Activated effector memory CD4-positive, alpha-beta T cell treated with Interleukin-2 at 50 U/mL for 16 hours (primary cell): ENCODE measurements at places on chromosomes 16 and 17.

DNA sequence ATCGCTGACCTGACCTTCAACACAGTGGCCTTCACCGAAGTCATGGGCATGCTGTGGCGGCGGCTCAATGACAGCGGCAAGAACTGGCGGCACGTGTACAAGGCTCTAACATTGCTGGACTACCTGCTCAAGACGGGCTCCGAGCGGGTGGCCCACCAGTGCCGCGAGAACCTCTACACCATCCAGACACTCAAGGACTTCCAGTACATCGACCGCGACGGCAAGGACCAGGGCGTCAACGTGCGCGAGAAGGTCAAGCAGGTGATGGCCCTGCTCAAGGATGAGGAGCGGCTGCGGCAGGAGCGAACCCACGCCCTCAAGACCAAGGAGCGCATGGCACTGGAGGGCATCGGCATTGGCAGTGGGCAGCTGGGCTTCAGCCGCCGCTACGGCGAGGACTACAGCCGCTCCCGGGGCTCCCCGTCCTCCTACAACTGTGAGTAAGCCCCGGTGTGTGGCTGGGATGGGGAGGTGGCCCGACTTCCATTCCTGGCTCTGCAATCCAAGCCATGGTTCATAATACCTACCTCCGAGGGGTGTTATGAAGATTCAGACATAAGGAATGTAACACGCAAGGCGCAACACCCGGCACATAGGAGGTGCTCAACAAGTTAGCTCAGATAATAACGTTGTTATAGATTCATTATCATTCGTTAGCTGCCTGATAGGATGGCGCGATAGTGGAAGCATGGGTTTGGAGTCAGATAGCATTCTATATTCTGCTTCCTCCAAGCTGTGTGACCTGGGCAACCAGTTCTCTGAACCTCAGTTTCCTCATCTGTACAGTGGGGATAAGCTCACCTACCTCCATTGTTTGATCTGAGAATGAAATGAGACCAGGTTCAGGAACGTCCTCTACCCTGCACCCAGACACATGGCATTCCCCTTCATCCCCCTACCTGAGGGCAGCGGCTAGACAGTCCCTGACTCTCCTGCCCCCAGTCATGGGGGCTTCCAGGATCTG, 4.4 kb downstream of the EPN3 start:
- DNase-seq: no peak

GRCh38 chr17:17107891-17108431, 65.7 kb downstream of the MPRIP start:
- DNase-seq: no peak

- no peak for DNase-seq
Observed at GRCh38 chr16:56625943-56626654, 518 bp downstream of the MT1E start.

DNA sequence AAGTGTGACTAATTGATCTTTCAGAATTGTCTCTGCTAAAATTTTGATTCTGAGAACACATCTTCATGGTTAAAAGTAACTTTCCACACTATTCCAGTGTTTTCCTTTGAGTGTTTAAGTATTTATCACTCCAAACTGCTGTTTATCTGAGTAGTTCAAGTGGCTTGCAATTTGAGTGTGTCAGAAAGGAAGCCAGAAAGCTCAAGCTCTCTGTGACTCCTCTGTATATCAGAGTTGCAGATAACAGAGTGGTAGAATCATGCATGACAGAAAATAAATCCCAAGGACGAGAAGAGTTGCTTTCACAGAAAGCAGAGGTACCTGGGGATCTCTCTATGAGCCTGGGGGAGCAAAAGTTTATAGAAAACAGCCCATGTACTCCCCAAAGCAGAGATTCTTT, 130.0 kb downstream of the CYB561 start:
- no peak for DNase-seq

GRCh38 chr17:78418326-78419026, 40.0 kb downstream of the PGS1 start:
- no peak for DNase-seq

DNA sequence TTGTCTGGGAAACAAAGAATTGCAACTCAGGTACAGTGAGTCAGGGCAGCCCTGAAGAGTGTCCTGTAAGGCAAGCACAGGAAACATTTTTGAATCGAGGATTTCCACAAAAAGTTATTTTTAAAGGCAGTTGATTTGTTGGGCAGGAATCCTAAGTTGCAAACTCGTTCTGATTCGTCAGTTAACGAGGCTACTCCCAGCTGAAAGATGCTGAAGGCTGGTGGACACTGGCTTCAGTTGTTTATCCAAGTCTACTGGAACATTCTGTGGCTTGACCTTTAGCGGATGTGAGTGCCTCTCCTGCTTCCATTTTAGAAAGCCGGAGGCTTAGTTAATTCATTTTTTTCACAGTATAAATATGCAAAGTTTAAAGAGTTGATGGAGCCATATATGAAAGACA, 84.2 kb downstream of the KCNJ12 start:
- DNase-seq: no peak

DNA sequence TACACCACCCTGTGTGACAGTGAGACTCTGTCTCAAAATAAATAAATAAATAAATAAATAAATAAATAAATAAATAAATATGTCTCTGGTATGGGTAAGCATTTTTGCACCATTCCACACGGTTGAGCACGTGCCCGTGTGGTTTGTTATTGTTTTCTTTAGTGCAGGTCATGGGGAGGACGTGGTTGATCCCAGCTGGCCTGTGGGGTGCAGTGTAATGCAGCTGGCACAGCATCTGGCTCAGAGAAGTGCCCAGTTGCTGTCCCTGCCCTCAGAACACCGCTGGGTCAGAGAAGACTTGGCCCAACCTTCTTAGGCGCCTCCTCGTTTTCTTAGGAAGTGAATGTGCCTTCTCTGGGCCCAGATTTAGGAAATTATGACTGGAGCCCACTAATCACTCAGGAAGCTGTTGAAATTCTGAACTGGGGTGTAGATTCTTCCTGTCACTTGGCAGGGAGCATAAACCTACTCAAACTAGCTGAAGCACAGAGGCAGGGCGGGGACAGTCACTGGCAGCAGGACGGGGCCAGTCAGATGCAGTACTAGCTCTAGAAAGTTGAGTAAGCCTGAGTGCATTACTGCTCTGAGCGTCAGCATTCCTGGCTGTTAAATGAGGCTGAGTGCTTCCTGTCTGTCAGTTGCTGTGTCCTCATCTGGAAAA, 85.9 kb downstream of the SNX29 start:
- DNase-seq: no peak

DNA sequence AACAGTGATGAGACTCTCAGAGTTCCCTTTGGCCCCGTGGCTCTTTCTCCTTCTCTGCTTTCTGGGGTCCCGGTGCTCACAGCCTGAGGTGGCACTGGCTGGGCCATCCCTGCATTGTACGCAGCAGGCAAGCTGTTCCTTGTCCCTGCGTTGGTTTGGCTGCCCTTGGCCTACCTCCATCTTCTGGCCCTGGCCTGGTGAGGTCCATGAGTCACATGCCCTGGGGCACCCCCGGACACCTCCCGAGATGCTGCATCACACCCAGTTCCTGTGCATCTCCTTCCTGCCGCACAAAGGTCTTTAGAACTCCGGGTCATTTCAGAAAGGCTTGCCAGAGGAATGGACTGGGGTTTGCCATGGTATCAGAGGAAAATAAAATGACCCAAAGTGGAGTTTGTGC, 9.5 kb downstream of the SULT1A2 start:
- no peak for DNase-seq

DNA sequence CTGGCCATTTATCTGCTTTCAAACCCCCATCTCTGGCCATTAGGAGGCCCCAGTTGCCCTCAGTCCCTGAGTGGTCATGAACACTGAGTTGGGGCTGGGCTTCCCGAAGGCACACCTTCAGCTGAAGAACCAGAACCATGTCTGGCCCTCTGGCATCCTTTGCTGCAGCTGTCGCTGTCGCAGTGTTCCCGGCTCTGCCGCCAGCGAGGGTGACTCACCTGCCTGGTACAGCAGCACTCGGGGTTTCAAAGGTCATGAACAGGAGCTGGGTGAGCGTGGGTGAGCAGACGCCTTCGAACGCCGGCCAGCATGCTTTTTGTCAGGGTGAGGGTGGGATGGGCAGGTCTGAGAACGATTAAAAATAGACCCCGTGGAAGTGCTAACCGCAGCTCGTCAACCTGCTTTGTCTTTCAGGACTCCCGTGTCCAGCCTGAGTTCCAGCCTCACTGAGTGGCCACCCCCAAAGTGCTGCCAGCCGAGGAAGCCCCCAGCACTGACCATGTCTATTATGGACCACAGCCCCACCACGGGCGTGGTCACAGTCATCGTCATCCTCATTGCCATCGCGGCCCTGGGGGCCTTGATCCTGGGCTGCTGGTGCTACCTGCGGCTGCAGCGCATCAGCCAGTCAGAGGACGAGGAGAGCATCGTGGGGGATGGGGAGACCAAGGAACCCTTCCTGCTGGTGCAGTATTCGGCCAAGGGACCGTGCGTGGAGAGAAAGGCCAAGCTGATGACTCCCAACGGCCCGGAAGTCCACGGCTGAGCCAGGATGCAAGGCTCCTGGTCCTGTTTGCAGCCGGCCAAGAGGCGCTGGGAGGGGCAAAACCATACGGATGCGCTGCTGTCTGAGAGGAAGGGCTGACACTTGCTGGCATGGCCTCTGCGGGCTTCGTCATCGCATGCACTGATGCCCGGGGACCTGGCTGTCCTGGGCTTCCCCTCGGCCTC, 7.6 kb downstream of the SNN start:
- DNase-seq: no peak

DNA sequence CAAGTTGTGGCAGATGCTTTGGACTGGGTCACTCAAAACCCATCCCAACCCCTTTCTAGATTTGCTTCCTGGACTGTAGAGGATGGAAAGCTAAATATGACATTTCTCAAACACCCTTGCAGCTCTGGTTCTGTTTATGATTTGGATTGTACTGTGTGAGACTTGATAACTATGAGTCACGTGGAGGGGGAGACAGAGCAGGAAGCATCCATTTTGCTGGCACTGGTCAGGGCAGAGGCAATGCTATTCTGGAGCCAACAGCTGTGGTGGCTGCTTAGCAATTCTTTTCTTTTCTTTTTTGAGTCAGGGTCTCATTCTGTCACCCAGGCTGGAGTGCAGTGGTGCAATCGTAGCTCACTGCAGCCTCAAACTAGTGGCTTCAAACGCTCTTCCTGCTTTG, 13.6 kb upstream of the TERF2 start:
- DNase-seq: no peak

- DNase-seq: no peak
Observed at GRCh38 chr16:20638711-20639335, 58.7 kb downstream of the ACSM1 start.

- DNase-seq: no peak
Observed at GRCh38 chr16:26688105-26688504, 378.6 kb upstream of the C16orf82 start.

DNA sequence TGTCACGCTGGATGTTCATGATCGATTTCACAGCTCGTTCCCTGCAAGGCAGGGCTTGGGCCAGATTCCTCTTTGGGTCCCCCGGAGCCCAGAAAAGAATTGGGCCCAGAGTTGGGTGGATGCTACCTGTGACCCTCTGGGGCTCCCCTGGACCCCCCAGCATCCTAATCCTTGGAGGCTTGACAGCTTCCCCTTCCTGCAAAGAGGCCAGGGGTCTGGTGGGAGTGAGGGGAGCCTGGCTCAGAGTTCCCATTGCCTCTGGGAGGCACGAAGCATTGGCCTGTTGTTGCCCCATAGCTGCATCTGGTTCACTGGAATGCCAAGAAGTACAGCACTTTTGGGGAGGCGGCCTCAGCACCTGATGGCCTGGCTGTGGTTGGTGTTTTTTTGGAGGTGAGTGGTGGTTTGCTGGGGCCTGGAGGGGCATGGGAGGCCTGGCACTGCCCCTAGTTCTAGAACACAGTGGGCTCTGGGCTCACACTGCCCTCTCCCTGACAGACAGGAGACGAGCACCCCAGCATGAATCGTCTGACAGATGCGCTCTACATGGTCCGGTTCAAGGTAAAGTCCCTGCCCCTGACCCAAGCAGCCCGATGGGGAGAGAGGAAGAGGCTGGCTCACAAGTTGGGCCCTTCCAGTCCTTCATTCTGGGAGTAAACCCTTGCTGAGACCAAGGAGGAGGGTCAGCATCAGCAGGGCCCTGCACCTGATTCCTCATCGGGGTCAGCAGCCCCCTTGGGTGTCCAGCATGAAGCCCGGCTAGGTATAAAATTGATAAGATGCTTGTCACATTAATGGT, 7.2 kb downstream of the CA7 start:
- DNase-seq: no peak

DNA sequence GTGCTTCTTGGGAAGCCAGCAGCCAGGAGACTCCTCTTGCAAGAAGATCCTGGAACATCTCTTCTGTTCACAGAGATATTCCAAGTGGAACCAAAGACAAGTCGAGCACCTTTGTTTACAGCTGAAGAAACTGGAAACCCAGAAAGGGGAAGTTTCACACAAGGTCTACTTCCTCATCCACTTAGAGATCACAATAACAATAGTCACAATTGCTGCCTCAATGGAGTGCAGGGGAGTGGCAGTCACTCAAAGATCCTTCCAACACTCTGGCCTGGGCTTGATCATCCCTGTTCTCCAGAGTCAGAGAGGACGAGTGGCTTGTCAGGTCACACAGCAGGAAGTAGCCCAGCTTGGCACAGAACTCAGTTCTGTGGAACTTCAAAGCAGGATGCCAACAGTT, 46.9 kb upstream of the SIAH1 start:
- no peak for DNase-seq

GRCh38 chr17:41848788-41849187, 11.2 kb downstream of the KLHL10 start:
- DNase-seq: no peak

- no peak for DNase-seq
Observed at GRCh38 chr17:40448213-40448638, 5.0 kb downstream of the IGFBP4 start.

GRCh38 chr16:25841761-25842160, 150.0 kb downstream of the HS3ST4 start:
- DNase-seq: no peak

- DNase-seq: no peak
Observed at GRCh38 chr17:50087912-50088405, 7.2 kb upstream of the PDK2 start.

DNA sequence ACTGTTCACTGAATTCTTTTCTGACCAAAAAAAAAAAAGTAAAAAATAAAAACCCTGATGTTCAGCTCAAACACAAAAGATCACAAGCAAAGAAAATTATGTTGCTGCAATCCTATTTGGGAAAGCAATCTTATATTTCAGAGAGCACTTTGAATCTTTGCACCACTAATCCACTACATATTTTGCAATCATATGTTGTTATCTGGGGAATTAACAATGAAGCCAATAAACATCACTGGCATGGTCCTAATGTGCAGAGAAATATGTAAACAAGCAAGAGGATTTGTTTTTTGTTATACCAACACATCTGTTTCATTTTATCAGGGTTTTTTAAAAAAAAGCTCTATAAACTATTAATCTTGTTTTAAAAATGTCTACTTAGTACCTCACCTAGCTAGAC, 84.1 kb downstream of the TOX3 start:
- DNase-seq: no peak

- no peak for DNase-seq
Observed at GRCh38 chr17:41522301-41523224, 3.9 kb upstream of the KRT15 start.
